ENCODE measurements at places on chromosomes 7 and 10. TPM values are rescaled to one million over a fixed set of nuclear protein-coding genes. Genes with fewer than 3 reads are reported as not detected.

THSD7A gene
- total RNA-seq: 1.4 TPM

FAM237B gene
- total RNA-seq: not detected

DNA sequence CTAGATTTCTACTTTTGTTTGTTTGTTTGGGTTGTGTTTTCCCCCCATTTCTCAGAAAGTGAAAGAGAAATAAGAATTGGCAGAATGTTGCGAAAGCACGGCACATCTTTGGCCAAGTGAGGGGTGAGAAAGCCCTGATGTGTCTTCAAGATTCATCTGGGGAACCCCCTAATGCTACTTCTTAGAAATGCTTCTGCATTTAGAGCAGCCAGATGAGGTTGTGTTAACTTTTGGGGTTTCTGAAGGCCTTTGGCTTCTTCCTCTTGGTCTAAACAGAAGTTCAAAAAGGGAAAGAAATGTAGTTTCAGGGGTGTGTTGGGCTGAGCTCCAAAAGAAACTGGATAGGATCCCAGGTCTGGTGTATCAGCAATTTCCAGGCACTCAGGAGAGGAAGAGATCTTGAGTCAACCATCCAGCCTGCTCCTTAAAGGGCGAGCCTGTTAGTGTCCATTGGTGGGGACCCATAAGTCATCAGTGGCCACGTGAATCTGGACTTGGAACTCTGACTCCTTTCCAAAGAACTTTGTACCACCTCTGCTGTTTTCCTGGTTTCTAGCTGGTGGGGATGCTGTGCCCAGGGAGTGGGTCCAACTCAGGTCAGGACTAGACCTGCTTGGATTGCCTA lies 6.5 kb downstream of the DUSP5 start:
- H3K27ac ChIP-seq: peak overlapping the region; percentile 84
- H3K27me3 ChIP-seq: no peaks in the 10 kb centered on the region
- peaks cover 32% of the 10 kb centered on the region for H3K36me3 ChIP-seq

DNA sequence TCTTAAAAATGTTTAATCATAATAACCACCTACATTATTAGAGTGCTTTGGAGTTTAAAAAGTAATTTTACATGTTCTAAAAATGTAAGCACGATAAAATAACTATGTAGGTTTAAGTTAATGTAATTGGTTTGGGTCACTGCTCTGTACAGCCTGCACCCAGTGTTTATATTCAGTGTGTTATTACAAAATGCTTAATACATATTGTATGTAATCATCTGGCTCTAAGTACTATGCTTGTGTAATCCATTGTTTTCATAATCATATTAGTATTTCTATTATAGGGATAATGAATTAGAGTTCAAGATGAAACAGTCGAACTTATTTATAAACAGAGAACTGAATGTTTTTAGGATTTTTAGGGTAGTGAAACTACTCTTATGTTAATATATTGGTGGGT lies 13.1 kb downstream of the RPA3 start:
- H3K27me3 ChIP-seq: no peaks in the 10 kb centered on the region
- H3K4me3 ChIP-seq: no peak overlapping the region
- no peak for DNase-seq
- H3K27ac ChIP-seq: no peak overlapping the region

DNA sequence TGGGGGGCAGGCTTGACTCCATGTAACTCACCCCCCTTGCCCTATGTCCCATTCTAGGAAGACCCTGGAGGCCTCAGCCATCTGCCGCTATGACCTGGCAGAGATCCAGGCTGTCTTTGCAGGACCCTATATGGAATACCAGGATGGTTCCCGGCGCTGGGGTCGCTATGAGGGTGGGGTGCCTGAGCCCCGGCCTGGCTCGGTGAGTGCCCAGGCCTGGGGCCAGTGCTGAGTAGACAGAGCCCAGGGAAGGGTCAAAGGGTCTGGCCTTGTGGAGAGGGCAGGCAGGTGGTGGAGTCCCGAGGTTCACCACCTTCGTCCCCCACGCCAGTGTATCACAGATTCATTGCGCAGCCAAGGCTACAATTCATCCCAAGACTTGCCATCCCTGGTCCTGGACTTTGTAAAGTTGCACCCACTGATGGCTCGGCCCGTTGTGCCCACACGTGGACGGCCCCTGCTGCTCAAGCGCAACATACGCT lies 7.5 kb downstream of the MRPL43 start:
- DNase-seq: no peak
- H3K27me3 ChIP-seq: no peaks in the 10 kb centered on the region
- H3K4me3 ChIP-seq: no peak overlapping the region
- peaks cover 5% of the 10 kb centered on the region for H3K36me3 ChIP-seq
- no peak overlapping the region for H3K27ac ChIP-seq
- no peaks in the 10 kb centered on the region for H3K4me1 ChIP-seq

GRCh38 chr10:127911218-127911866 lies 4.4 kb downstream of the PTPRE start:
- H3K36me3 ChIP-seq: no peaks in the 10 kb centered on the region
- H3K27ac ChIP-seq: no peak overlapping the region
- no peaks in the 10 kb centered on the region for H3K27me3 ChIP-seq
- no peak overlapping the region for H3K4me3 ChIP-seq
- DNase-seq: no peak

DNA sequence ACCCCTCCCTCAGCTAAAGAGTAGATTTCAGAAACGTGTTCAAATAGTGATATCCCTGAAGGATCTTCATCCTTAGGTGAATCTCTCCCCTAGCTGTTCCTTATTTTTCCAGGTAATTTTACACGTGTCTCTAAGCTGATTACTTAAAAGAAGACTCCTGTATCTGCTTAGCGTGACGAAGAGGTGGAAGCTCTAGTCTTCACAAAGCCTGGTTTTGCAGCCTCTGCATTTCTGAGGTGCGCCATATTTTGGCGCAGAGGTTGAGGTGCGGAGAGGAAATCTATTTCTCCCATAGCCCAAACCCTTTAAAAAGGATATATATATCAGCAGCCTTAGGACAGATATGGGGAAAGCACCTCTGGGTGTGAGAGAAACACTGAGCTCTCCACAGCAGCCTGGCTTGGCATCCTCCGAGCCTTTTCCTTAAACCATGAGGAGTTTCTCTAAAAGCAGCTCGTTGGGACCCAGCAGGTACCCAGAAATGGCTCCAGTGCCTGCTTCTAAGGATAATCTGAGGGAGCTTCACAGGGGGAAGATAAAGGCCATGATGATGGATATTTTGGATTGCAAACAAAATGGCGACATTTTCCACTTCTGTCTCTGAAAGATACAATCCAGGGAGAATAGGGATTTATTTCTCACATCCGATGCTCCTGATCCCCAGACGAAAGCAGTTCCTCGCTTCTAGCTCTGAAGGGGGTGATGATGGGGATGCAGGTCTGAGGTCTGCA lies 3.0 kb upstream of the HOXA2 start:
- peak overlapping the region; percentile 88 for H3K4me3 ChIP-seq
- H3K36me3 ChIP-seq: no peaks in the 10 kb centered on the region
- no peaks in the 10 kb centered on the region for H3K27me3 ChIP-seq
- no peak for DNase-seq
- peaks cover 20% of the 10 kb centered on the region for H3K4me1 ChIP-seq

DNA sequence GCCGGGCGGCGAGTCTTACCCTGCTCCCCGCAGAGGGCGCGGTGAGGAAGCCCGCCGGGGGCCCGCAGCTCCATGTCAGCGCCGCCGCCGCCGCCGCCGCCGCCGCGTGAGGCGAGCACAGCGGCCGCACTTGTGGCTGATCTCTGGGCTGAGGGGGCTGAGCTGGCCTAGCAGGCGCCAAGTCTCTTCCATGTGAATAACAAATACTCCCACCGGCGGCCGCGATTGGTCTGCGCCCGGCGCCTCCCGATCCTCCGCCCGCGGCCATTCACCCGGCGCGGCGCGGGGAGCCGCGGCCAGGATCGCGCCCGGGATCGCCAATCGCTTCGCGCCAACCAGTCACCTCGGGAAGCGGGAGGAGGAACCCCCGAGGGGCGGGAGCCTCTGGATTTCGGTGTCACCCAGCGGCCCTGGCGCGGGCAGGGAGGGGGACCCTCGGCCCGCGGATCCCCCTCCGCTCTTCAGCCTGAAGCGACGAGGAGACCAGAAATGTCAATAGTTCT lies at the start of gene GRM8:
Gene GRM8, minus strand, starts transcription at position 164 of the 503 bp plus-strand sequence.
- peak within 1 kb of the TSS; percentile 34 for H3K27ac ChIP-seq
- no peaks in the 10 kb centered on the region for H3K36me3 ChIP-seq
- H3K4me3 ChIP-seq: peak within 1 kb of the TSS; percentile 53
- H3K27me3 ChIP-seq: peaks cover 13% of the 10 kb centered on the region

PDE6C gene
- not detected for total RNA-seq

GRCh38 chr10:13627459-13628310 lies 40.9 kb downstream of the PRPF18 start:
- no peaks in the 10 kb centered on the region for H3K4me1 ChIP-seq
- no peaks in the 10 kb centered on the region for H3K27me3 ChIP-seq
- no peak overlapping the region for H3K4me3 ChIP-seq

- no peaks in the 10 kb centered on the region for H3K27me3 ChIP-seq
- no peak overlapping the region for H3K4me3 ChIP-seq
- peak overlapping the region; percentile 79 for H3K27ac ChIP-seq
- no peak for DNase-seq
These were observed 19.7 kb downstream of the ESYT2 start for GRCh38 chr7:158809596-158809995.

DNA sequence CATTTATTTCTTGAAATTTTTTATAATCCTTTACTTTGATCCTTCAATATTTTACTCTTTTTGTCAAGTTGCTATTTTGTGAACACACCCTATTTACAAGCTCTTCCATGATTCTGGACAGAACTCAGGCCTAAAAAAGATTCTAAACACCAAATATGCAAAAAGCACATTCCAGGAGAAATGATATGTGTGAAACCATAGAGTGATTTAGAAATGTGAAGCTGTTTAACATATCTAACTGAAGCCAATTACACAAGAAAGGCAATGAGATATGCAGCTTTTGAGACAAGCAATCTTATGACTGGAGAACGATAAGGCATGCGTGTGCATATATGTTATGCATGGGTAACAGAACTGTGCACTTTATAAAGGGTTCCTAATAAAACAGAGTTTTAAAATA lies 243.0 kb downstream of the CACNA2D1 start:
- no peak for DNase-seq
- no peak overlapping the region for H3K4me3 ChIP-seq
- H3K27ac ChIP-seq: no peak overlapping the region
- no peaks in the 10 kb centered on the region for H3K36me3 ChIP-seq
- no peaks in the 10 kb centered on the region for H3K4me1 ChIP-seq

DNA sequence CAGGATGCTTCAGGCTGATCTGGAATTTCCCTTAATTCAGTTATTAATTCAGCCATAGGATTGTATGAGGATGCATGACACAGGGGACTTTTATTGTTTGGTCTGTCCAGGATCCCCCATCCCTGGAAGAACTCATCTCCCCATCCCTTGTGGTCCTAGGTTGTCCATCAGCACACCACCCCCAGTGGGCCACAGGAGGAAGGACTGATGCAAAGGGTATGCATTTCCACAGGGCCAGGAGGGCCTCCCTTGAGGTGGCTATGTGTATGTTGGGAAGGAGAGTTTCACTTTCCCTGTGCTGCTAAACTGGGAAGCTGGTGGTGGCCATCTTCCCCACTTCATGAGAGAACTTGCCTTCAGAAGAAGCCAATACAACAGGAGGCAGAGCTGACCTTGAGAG lies 44.6 kb upstream of the GRB10 start:
- H3K27ac ChIP-seq: no peak overlapping the region
- peaks cover 8% of the 10 kb centered on the region for H3K27me3 ChIP-seq
- H3K4me3 ChIP-seq: no peak overlapping the region
- H3K36me3 ChIP-seq: no peaks in the 10 kb centered on the region

DNA sequence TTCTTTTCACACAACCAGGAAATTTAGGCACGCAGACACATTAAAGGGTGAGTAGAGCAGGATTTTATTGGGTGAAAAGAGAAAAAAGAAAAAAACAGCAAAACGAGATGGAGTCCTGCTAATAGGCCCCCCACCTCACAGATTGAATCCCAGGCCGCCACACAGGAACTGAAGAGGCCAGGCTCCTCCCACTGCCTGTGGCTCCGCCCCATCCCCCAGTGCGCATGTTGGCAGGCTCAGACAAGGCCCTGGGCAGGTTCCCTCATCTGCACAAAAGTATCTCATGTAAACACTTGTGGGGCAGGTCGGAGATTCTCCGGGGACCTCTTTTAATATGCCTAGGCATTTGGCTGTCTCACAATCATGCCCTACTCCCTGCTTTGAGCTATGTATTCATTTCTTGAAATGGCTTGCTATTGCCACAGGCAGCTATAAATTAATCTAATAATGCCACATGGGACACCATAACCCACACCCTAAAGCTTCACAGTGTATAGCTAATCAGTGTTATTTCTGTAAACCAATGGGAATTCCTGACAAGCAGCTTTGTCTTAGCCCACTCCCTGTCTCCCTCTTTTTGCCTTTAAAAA lies 76.2 kb upstream of the KIF5B start:
- H3K27me3 ChIP-seq: no peaks in the 10 kb centered on the region
- no peak overlapping the region for H3K4me3 ChIP-seq
- H3K27ac ChIP-seq: no peak overlapping the region
- DNase-seq: no peak

- no peak for DNase-seq
- no peaks in the 10 kb centered on the region for H3K36me3 ChIP-seq
- H3K4me1 ChIP-seq: no peaks in the 10 kb centered on the region
- H3K4me3 ChIP-seq: no peak overlapping the region
- no peaks in the 10 kb centered on the region for H3K27me3 ChIP-seq
These were observed 9.3 kb downstream of the CDC14C start for GRCh38 chr7:48933549-48934085.

- H3K4me3 ChIP-seq: no peak overlapping the region
- H3K27me3 ChIP-seq: no peaks in the 10 kb centered on the region
- DNase-seq: no peak
- H3K36me3 ChIP-seq: peaks cover 49% of the 10 kb centered on the region
- H3K4me1 ChIP-seq: no peaks in the 10 kb centered on the region
These were observed 37.2 kb upstream of the CDH23 start for GRCh38 chr10:71359364-71360046.

C10orf90 gene
- total RNA-seq: not detected

GRCh38 chr7:80197627-80198026 lies 63.0 kb downstream of the GNAI1 start:
- no peak overlapping the region for H3K4me3 ChIP-seq
- no peaks in the 10 kb centered on the region for H3K27me3 ChIP-seq
- H3K36me3 ChIP-seq: no peaks in the 10 kb centered on the region

- no peaks in the 10 kb centered on the region for H3K27me3 ChIP-seq
- H3K4me3 ChIP-seq: no peak overlapping the region
- DNase-seq: no peak
- no peaks in the 10 kb centered on the region for H3K36me3 ChIP-seq
- H3K27ac ChIP-seq: no peak overlapping the region
These were observed 150.2 kb downstream of the GNAI1 start for GRCh38 chr7:80284855-80285254.

PKD2L1 gene
- total RNA-seq: not detected

GRCh38 chr10:120573355-120573754 lies 116.3 kb downstream of the PLPP4 start:
- H3K36me3 ChIP-seq: no peaks in the 10 kb centered on the region
- no peaks in the 10 kb centered on the region for H3K27me3 ChIP-seq
- no peaks in the 10 kb centered on the region for H3K4me1 ChIP-seq
- H3K4me3 ChIP-seq: no peak overlapping the region

DNA sequence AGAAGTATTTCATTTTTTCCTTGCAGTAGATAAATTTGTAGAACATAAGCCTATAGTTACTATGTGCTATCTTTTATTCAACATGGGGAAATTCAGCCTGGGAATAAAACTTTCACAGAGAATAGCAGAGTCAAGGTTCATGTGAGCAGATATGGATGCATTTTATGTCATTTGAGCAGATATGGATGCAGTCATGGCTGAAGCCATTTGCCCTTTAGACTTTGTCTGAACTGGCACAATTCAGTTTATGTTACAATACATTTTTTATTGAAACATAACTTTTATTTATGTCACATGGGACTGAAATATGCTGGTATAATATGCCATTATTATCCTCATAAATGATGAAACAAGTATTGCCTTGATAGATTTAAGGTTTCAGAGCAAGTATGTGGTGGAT lies 231.1 kb downstream of the CACNA2D1 start:
- no peak for DNase-seq
- no peaks in the 10 kb centered on the region for H3K4me1 ChIP-seq
- H3K4me3 ChIP-seq: no peak overlapping the region
- H3K36me3 ChIP-seq: no peaks in the 10 kb centered on the region
